IPS DF 19.7 (cell line): ENCODE measurements at places on chromosomes 16 and 17.
A peak's percentile ranks its signal among the peaks of the same experiment; 100 is the strongest.

- DNase-seq = no peak
Measured at GRCh38 chr16:74867281-74867849, 92.7 kb upstream of the FA2H start.

- DNase-seq = no peak
Measured at GRCh38 chr16:29961127-29961478, 776 bp upstream of the TMEM219 start.

- no peak for DNase-seq
Measured at GRCh38 chr17:27244491-27245223, 49.3 kb upstream of the WSB1 start.

- DNase-seq = no peak
Measured at GRCh38 chr17:78257810-78258322, 26.4 kb downstream of the TMEM235 start.

GRCh38 chr16:79589601-79590102 is 10.9 kb downstream of the MAF start:
- DNase-seq = no peak

DNA sequence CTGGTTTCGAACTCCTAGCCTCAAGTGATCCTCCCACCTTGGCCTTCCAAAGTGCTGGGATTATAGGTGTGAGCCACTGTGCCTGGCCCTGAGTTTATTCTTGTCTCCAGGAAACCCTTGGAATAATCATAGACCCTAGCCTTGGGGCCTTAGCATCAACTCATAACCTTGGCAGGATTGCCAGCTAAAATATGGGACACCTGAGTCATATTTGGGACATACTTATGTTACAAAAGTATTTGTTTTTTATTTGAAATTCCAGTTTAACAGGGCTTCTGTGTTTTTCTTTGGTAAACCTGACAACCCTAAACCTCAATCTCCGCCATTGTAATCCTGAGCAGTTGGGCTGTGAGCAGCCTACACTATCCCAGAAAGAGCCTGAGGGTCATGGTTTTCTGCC is 28.6 kb upstream of the TNS4 start:
- no peak for DNase-seq

DNA sequence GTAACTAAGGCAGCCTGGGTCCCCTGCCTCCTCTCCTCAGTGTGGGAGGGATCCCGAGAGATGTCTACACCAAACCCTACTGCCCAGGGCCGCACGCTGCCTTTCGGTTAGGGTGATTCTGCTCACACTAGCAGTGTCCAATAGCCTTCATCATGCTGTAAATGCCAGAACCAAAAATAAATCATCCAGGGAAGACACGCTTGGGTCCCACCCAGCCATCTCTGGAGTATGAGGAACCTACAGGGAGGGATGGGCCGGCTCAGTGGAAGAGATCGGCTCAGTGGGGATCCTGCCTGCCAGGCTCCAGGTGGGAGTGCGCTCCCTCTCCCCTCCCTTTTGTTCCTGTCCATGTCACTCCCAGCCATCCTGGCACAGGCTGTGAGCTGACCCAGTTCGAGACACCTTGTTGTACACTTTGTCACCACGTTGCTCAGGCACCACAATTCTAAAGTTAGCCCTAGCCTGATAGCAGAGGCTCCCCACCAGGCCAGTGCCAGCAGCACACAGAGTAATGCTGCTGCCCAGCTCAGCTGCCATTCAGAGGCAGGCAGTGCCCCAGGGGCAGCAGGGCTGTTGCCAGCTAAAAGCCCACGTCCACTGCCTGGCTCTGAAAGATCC is 24.5 kb downstream of the PEMT start:
- no peak for DNase-seq

DNA sequence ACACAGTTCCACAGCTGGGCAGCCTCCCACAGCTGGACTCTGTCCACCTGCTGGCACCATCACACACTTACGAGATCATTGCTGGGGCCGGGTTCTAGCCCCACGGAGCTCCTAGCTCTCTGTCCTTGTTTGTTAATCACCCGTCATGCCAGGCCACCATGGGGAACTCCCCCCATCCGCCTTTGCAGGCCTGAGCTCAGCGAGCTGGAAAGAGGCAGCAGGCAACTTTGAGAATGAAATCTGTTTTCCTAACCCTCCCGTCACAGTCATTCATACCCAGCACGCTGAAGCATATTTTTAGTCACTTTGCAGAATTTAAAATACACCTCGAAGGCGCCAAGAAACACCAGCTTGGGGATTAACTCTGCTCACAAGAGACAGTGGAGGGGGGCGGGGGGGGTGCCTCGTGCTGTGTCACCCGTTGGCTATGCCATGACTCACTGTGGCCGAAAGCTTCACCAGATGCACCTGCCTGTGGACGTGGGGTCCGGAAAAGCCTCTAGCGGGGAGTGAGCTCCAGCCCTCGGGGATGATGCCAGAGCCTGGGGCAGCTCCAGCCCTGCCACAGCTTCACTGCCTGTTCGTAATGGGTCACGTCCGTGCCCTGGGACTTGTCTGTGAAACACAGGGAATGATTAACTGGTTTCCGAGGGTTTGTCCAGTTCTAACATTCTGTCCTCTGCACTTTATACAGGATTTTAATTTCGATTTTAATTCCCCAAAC is 1.4 kb upstream of the SPNS2 start:
- no peak for DNase-seq

GRCh38 chr16:55466209-55466608 is 12.8 kb upstream of the MMP2 start:
- DNase-seq = no peak

- DNase-seq = peak; percentile 42
Measured at GRCh38 chr17:77494664-77495435, 354.1 kb downstream of the SEC14L1 start.

- DNase-seq = no peak
Measured at GRCh38 chr17:50310455-50311111, 35.3 kb upstream of the XYLT2 start.

- no peak for DNase-seq
Measured at GRCh38 chr17:45791041-45791582, 7.0 kb downstream of the CRHR1 start.

DNA sequence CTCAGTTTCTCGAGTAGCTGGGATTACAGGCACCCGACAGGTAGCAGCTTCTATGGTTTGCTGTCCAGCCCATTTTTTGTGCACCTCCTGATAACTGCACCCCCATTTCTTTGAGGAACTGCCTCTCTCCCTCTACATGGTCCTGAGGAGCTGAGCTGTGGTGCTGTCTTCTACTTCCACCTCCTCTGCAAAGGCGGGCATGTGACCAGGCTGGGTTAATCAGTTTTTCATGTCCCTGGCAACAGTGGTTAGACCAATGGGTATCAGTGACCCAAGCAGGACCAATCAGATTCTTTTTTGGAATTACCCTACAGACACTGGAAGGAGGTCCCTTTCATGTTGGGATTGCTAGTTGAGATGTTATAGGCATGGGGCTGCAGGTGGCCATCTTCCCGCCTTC is 41.3 kb downstream of the TBX21 start:
- DNase-seq = no peak

DNA sequence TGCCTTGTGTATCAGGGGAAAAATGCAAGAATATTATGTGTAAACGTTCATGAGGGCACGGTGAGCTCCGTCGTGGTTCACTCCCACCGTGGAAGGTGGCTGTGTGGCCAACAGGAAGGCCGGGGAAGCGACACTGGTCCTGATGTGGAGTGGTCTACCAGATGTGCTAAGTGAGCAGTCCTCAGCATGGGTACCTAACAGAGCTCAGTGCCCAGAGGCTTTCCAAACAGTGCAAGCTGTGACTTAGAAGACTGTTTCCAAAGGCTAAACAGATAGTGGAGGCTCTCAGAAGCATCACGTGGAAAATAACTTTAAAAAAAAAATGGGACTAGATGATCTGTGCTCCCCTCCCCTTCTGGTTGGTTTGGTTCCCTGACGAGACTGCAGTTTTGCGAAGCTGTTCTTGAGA is 199.3 kb upstream of the CHMP6 start:
- no peak for DNase-seq

GRCh38 chr17:51124640-51125503 is 4.2 kb upstream of the SPAG9 start:
- DNase-seq = no peak

DNA sequence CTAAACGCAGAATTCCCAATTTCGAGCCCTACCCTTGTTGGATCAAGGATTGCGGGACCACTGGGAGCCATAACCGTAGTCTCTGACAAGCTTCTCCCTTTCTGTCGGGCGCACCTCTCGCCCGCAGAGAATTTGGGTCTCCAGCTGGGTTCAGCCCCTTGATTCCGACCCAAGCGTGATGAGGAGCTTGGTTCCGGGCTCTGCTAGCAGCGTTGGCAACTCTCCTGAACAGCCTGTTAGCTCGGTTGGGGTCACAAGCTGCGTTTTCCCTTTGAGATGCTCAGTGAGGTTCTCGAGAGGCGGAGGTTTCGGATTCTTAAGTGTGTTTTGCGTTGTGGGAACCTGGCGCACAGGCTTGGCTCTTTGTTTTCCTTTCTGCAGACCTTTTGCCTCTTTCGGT is 655 bp downstream of the ATXN1L start:
- DNase-seq = no peak

- no peak for DNase-seq
Measured at GRCh38 chr17:63358956-63359355, 87.2 kb downstream of the CYB561 start.

DNA sequence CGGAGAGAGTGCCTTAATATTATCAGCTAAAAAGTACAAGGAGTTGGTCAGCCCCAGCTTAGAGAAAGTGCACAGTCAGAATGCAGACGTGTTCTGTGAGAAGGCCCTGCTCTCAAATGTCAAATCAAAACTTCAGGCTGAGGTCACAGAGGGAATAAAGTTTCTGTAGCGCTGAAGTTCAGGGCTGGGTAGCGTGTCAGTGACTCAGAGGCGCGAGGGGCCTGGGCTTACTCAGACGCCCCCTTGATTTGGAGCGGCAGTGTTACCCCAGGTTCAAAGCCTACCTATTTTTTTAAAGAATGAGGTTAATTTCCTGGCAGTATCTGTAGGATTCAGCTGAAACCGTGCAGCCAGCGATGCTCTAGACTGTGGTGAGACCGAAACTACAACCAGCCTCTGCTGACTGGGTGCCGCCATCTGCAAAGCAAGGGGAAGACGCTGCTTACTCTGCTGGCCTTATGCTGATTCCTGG is 4.8 kb downstream of the CIAO3 start:
- no peak for DNase-seq

GRCh38 chr16:52543654-52544053 is 3.3 kb downstream of the TOX3 start:
- no peak for DNase-seq
